ENCODE measurements at places on chromosomes 7 and 10.

- DNase-seq: no peak
Observed at GRCh38 chr7:5012985-5013384, 32.7 kb upstream of the RBAK start.

DNA sequence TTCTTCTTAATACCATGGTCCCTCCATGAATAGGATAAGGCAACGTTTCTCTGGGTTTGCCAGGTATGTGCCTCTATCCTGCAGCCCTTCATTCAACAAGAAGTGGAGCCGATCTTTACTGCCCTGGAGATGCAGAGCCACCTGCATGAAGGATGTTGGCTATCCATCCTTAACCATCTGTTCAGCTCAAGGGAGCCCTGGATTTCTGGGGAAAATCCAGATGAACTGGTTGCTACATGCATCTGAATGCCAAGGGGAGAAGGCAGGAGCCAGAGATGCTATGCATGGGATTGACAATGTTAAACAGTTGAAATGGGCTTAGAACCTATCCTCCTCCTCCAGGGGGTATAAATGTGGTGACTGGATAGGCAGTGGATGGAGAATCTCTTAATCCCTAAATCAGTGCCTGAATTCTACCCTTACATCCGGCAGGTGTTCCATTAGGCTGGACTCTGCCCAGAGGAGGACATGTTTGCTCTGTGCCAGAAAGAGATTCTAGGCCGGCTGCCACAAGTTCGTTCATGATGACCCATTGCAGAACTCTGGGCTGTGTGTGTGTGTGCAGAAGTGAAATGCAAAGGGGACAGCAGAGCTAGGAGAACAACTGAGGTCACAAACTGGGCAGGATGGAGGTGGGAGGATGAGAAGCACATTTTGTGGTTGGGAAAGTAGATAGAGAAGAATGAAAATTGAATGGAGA lies 15.6 kb downstream of the CPED1 start:
- no peak for DNase-seq

DNA sequence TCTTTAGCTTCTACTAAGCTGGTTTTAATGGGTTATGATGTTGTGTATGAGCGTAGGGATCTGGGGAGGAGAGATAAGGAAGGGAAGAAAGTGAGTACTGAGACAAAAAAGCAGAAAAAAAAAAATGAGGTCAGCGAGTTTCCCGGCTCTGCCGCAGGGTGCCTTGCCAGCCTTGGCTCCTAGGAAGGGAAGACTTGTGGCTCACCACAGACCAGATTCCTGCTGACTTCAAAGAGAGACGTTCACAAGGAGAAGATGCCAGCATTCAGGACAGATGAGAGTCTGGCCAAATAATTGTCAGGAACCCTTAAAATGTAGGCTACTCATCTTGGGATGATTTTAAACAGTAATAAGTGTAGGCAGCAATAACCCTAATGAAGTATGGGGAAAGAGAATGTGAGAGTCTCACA lies 11.4 kb upstream of the FAS start:
- peak; percentile 68 for DNase-seq

DNA sequence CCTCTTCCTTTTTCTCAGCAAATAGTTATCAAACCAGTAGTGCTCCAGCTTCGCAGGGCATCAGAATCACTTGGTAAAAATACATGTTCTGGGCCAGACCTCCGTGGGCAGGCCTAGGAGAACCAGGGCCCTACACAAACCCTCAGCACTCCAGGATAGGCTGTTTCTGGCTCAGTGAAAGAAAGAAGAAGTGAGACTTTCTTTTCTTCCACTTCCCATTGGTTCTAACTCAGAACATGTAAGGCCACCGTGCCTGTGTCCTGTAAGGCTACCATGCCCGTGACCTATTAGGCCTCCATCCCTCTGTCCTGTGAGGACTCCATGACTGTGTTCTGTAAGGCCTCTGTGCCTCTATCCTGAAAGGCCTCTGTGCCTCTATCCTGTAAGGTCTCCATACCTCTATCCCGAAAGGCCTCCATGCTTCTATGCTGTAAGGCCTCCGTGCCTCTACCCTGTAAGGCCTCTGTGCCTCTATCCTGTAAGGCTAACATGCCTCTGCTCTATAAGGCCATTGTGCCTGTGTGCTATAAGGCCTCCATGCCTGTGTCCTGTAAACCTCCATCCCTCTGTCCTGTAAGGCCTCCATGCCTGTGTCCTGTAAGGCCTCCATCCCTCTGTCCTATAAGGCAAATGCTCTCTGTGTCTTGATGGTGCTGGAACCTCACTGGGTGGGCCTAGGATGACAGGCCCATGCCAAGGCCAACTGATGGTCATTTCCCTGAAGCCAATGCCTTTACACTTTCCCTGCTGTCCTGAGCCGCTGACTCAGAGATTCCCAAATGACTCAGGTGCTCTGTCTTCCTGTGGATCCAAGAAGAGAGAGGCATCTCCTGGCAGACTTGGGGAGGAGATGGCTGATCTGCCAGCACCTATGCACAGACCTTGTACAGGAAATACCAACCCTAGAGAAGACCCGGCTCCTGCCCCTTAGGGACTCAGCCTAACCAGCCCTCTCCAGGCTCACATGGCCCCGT lies 96.6 kb upstream of the CACUL1 start:
- DNase-seq: no peak

DNA sequence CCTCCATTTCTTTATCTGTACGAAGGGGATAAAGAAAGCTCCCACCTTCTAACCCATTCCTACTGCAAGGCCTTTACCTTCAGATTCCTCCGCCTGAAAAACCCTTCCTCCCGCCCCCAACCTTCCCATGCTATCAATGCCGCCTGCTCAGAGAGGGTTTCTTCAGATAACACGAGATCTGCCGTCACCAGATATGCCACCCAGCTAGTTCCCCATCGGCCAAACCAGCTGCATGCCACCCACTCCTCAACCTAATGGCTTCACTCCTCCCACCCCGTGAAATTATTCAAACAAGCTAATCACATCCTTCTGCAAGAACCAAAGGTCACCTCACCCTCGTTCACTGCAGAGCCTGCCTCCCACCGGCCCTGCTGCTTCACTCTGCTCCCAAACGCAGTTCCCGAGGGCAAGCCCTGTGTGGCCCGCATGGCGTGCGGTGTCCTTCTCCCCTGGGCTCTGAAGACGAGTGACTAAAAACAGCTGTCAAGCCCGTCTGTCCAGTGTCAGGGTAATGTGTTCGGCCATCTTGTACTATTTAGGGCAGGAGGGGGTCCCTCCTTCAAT lies 46.8 kb upstream of the TMEM213 start:
- no peak for DNase-seq

DNA sequence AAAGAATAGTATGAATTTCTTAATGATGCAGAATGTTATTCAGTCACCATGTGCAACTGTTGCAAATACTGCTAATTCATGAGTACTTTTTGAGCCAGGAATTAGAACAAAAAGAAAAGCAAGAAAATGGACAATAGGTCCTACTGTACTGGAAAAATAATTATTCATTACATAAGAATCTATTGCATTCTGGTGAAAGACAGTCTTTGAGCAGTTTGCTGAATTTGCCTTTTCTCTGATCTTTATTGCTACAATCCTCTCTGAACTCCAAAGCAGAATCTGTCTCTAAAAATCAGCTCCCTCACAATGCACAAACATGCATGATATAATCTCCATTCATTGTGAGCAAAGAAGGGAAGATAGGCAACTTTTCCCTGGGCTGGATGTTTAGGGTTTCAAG lies 12.8 kb downstream of the IFIT2 start:
- DNase-seq: no peak

DNA sequence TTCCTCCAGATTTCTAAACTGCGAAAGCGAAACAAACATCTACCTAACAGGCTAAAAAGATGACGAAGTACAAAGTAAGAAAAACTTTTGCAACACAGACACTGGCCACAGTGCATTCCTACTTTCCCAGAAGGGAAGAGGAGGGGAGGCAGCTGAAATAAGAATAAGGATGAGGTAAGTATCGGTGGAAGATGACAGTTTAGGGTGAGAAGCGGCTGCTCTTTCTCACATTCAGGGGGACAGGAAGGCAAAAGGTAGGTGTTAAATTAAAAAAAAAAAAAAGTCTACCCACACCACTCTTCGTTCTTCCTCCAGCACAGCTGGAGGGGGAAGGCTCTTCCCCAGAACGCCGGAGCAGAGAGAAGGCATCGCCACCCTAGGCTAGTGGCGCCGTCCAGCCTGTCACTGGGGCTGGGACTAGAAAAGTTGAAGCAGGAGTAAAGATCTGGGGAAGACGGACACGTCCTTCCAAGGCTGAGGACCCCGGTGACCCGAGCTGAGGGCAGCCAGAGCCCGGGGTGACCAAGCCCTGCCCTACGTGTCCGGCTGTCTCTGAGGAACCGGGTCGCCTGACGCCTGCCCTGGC lies 846 bp downstream of the DNAJC1 start:
- DNase-seq: no peak
